Activated CD8-positive, alpha-beta T cell treated with anti-CD3 and anti-CD28 coated beads for 36 hours (primary cell): ENCODE measurements at places on chromosomes 7 and 10. TPM values are rescaled to one million over a fixed set of nuclear protein-coding genes. Genes with fewer than 3 reads are reported as not detected.
A peak's percentile ranks its signal among the peaks of the same experiment; 100 is the strongest.

Gene AKR1C8
- total RNA-seq, result not detected

Gene SPDYE1
- not detected for total RNA-seq

Gene CTNNA3
- total RNA-seq, result not detected

Gene MEPCE
- total RNA-seq, result 38.3 TPM

GRCh38 chr10:48976196-48976595 is 36.6 kb upstream of the LRRC18 start:
- DNase-seq, result peak; percentile 6

GRCh38 chr10:5561704-5562645 is 37.2 kb downstream of the CALML3 start:
- no peak for DNase-seq

DNA sequence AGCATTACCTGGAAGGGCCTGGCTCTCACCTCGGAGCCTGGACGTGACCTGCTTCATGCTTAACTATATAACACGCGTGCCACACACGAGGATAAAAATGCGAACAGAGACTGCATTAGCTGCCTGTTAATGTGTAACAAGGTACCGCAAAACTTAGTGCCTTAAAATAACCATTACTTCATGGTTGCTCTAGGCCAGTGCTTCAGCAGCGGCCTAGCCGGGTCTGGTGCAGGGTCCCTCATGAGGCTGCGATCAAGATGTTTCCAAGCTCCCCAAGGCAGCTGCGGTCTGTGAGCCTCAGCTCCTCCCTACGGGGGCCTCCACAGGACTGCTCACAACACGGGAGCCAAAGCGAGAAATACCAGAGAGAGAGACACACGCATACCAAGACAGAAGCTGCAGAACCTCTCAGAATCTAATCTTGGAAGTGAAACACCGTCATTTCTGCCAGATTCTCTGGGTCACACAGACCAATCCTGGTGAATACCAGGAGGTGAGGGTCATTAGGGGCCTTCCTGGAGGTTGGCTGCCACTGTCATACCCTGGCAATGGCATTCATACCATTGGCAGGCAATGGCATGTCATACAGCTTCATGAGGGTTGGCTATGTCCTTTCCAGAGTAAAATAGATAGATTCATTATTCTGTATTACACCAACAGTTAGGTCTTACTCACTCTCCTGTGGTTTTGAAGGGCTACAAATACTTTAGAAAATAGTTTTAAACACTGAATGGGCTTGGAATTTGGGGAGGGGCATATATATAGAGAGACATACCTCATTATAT is 94.5 kb downstream of the HIPK2 start:
- DNase-seq, result no peak

DNA sequence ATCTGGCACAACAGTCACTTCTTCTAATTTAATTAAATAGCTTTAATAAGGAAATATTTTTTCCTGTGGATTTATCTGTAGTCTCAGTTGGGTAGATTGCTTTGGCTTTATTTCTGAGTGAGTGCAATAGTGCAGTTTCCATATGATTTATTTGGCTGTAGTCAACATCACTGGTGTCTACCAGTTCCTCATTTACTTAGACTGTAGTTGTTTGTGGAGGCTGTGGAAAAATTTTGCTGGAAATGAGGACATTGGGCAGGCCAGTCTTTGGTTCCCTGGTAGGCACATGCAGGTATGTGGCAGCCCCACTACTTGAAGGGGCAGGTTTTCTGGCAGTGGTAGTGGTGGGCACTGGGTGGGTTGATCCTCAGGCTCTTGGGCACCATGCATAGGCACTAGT is 15.5 kb downstream of the TAS2R40 start:
- no peak for DNase-seq

DNA sequence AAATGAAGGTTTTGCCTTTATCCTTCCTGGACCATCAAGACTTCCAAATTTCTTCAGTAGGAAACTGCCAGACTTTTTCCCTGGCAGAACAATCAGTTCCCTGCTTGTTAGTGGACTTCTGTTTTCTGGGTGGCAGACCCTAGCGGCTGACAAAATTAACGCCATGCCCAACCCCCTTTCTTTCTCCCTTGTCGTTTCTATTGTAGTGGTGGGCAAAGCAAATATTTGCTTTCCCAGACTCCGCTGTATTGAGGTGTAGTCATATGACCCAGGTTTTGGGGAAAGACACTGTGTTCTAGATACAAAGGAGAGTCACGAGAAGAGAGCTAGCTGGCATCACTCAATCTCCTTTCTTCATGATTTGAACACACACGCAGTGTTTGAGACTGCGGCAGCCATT is 7.7 kb downstream of the PON2 start:
- no peak for DNase-seq

DNA sequence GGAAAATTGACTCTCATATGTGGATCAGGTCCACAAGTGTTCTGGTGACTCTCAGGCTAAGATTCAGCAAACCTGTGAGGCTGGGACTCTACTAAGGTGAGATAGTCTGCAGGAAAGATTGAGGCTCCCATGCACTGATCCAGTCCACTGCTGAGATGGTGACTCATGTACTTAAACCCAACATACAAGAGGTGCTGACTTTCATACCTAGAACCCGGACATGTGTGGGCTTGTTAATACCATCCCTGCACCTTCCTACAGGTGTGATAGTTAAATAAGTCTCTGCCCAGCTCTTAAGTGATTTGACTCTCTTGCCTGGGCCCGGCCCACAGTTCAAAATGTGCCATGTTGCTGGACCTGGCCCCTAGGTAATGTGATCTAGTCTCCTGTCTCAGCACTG is 27.1 kb upstream of the ZNF107 start:
- no peak for DNase-seq

DNA sequence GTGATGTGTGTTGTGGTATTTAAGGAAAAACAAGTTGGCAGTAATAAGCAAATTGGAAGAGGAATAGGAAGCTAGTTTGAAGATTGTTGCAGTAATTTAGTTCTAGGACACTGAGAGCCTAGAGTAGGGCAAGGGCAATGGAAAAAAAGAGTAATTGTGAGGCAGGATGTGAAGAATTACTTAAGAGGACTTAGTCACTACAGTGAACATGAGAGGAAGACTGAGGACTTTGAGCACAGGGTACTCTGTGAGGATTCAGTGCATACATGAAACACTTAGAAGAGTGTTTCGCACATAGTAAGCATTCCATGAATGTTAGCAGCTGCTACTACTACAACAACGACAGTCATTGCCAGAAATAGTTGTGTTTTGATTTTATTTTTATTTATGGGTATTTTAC is 30.9 kb upstream of the DKK1 start:
- DNase-seq, result no peak

DNA sequence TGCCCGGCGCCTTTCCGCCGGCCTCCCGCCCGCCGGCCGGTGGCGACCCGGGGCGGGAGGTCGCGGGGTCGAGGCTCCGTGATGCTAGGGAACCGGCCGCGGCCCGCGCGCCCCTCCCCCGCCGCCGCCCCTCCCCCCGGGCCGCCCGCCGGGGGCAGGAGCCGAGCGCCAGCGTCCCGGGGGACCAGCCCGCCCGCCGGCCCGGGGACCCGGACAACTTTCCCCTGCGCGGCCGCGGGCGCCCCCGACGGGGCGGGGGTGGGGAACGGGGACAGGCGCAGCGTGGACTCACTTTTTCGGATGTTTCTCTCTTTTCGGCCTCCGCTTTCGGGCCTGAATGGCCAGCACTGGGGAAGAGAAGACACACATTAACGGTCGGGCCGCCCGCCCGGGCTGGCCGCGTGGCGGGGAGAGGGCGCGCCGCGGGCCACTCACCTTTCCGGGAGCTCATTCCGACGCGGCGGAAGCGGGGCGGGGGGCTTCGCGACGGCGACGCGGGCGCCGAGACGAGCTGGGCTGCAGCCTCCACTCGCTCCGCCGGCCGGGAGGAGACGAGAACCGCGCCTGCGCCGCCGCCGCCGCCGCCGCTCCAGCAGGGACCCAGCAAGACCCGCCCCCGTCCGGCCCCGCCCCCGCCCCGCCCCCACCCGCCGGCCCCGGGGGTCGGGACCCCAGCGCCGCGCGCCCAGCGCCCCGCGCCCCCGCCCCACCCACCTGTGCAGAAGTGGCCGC is at the start of gene SRPK2:
TSS of gene SRPK2 (minus strand) at position 566 of the 732 bp plus-strand sequence.
- peak; percentile 81 for DNase-seq

DNA sequence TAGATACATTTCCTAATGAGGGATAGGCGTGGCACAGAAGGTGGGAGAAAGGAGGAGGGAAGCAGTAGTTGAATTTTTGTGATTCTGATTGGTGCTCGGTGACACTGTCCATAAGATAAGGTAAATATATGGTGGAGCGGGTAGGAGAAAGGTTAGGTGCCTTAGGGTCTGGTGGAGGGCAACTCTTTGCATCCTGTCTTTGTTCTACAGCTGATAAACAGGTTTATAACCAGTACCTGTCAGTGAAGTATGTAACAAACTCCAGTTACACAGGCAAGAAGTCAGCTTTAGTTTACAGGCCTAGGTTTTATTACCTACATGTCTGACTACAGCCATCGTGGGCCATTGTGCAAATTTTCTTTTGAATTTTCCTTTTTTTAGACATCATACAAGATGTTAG is 10.9 kb upstream of the FAM180A start:
- no peak for DNase-seq

- DNase-seq, result no peak
These were observed 178.4 kb upstream of the LRRTM3 start for GRCh38 chr10:66747451-66747850.

GRCh38 chr10:99700649-99701048 is 31.3 kb downstream of the COX15 start:
- DNase-seq, result no peak

DNA sequence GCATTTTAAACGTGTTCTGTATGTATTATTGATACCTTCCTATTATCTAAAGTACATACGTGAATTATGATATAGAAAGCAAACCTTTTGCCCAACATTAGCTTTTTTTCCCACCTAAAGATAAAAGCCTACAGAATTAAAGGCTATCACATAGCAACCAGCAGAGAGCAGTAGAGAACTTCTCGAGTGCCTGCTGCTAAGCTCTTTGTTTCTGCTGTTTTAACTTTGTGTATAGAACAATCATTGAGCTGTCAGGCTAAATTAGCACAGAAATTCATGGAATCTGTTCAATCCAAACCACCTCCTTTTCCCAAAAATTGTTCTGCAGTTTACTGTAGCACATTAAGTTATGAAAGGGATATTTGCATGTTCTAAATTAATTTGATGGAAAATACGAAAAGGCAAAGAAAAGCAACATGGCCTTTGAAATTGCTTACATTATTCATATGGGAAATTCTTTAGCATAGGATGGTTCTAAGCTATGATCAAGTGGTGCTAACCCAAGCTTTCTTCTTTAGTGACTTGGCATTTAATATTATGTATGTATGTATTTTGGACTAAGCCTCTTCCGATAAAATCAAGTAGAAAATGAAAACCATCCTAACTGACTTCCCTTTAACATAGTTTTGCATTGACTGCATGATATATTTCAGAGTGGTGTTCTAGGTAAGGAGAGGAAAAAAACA is 1288.5 kb downstream of the GATA3 start:
- peak; percentile 7 for DNase-seq

DNA sequence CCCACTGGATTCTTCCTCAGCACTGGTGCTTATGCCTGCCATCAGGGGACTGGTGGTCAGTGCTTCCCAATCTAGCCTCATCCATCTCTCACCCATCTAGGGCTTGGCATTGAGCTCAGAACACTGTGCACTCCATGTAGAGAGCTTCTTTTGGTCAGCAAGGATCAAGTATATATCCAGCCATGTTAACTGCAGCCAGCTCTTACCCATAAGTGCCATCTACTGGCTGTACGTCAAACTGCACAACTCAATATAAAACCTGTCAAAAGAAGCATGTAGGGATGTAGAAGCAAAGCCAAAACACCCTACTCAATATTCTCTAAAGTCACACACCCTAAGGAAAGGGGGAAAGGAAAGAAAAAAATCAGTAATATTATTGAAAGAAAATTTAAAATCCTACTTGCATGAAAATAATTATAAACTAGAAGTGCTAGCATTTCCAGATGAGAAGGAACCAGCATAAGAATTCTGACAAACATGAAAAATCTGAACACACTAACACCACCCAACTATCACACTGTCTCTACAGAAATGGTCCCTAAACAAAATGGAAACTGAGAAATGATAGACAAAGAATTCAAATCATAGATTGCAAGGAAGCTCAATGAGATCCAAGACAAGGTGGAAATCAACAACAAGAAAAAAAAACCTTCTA is 531.1 kb upstream of the STEAP1 start:
- peak; percentile 45 for DNase-seq

DNA sequence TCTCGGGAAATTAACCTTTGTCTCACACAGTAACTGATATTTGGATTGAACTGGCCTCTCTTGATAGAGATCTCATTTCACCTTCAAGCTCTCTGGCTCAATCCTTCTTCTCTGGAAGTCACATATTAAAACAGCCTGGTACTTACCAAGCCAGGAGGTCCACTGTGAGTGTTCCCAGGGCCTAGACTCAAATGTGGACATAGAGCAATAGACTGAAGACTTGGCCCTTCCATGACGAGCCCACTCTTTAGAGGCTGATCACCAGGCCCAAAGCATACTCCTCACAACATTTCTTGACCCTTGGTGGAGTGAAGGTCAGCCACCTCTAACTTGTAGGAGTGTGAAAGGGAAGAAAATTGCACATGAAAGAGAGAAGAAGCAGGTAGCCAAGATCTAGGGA is 38.5 kb downstream of the COL1A2 start:
- no peak for DNase-seq

GRCh38 chr7:22934023-22934422 is 79.9 kb downstream of the HYCC1 start:
- DNase-seq, result no peak

GRCh38 chr10:33478089-33478674 is 143.7 kb upstream of the NRP1 start:
- no peak for DNase-seq

GRCh38 chr10:17963431-17963830 is 11.7 kb downstream of the SLC39A12 start:
- no peak for DNase-seq

DNA sequence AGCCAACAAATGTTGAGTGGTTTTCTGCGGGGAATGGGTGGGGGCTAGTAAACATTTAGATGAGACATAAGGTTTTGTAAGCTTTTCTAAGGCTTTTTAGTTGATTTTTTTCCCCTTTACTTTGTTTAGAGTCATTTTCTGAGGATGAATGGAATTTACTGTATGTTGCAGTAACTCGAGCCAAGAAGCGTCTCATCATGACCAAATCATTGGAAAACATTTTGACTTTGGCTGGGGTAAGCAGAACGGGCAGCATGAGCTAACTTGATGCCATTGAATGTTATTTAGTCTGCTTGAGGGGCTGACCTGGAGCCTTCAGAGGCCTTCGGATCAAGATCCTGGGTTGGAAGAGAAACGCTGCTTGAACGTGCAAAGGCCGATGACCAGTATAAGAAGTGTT is 37.3 kb downstream of the FBH1 start:
- no peak for DNase-seq

DNA sequence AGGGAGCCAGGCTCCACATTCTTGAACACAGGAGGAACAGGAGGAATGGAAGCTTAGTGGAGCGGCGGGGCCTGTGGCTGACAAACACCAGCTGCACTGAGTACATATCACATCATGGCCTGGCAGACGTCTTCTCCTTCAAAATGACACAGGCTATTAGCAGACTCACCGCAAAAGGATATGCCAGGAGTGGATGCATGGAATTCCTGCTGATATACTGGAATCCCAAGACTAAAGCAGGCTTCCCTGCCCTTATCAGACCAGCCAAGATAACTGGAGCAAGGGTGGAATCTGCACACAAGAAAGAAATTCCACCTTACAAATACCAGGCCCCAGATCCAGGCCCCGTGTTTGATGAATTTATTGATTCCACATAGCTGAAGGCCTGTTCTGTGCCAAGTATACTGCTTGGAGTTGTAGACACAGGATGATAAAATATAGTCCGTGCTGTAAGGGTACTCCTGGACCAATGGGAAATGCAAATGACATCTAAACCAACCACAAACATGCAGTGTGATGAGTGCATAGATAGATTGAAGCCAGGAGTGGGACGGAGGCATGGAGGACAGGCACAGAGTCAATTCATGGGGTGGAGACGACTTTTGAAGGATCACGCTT is 480.5 kb upstream of the ZMIZ1 start:
- DNase-seq, result no peak
